Brain microvascular endothelial cell (primary cell): ENCODE measurements at places on chromosomes 13 and 19.
A peak's percentile ranks its signal among the peaks of the same experiment; 100 is the strongest.

DNA sequence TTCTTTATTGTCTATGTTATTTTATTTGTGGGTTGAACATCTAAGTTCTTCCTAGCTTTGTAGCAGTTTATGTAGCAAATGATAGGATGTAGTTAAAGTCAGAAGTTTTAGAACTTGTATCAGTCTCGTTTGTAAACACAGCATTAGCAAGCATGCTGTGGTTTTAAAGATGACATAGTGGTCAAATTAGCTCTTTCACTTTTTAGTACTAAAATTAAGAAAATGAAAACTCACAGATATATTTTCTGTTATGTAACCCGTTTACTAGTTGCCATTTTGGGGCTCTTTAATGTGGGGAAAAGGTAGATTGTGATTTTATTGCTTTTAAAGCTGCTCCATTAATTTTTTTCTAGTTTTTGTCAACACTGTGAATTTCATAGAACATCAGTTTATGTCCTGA lies 216.5 kb downstream of the PCCA start:
- DNase-seq: no peak

DNA sequence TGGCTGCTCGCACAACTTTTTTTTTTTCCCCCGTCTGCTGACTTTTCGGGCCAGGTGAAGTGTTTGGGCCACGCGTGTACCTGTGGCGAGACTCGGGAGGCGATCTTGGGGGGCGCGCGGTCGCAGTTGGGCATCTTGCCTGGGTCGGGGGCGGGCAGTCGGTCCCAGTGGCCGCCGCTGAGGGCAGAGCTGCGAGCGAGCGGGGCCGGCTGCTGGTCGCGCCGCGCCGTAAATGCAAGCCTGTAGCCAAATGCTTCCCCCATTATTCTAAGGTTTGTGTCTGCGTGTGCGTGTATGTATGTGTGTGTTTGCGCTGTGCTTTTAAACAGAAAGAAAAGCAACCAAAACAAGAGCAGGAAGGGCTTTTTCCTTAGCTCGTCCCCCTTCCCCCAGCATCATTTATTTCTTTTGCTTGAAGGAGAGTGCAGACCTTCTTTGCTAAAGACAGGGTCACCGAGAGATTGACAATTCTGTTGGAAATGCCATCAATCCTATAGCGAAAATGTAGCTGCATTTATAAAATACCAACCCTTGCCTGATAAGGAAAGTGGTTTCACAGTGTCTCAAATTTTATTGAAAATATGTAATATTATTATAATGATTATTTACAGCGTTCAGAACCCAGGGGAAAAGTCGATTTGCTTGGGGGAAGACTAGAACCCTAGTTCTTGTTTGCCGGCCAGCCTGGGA lies 143.2 kb upstream of the ZNF536 start:
- DNase-seq: no peak

GRCh38 chr19:6999933-7000332 lies 21.3 kb downstream of the MBD3L2B start:
- no peak for DNase-seq

GRCh38 chr13:48842316-48842715 lies 133.4 kb upstream of the FNDC3A start:
- no peak for DNase-seq

GRCh38 chr13:33172400-33172799 lies 113.2 kb downstream of the STARD13 start:
- DNase-seq: peak; percentile 84

DNA sequence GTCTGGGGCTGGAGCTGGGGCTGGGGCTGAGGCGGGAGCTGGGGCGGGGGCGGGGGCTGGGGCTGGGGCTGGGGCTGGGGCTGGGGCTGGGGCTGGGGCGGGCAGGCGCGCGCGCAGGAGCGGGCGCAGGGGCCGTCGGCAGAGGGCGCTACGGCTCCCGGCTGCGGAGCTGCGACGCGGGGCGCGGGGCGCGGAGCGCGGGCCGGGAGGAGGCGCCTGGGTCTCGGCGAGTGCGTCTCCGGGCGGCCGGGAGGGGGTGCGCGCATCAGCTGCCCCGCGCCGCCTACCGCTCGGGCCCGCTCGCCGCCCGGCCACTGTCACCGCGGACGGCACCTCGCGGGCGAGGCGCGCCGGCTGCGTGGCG lies 422 bp upstream of the MTUS2 start:
- DNase-seq: no peak

DNA sequence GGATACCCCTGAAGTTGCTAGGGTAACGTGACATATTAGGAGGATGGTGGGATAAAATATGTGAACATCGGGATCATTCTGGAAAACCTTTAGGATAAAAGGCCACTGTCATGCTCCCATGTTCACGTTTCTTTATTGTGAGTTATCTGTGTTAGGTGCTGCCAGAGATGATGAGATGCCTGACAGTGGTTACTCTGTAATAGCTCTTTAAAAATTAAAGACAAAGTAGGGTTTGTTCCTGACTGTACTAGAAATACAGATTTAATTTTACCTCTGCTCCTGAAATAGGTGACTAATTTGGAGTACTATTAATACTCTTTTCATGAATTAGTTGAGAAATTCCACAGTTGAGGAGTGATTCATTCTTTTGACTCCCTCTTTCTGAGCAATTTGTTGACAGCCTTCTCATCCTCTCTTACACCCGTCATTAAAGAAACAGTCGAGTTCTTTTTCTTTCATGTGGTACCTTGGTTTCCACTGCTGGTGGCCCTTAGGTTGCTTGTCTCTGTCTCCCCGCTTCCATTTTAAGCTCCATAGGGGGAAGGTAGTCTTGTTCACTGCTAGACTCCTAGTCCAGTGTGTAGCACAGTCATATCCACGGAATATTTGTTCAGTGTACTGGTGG lies 28.4 kb downstream of the SAE1 start:
- DNase-seq: peak; percentile 27

DNA sequence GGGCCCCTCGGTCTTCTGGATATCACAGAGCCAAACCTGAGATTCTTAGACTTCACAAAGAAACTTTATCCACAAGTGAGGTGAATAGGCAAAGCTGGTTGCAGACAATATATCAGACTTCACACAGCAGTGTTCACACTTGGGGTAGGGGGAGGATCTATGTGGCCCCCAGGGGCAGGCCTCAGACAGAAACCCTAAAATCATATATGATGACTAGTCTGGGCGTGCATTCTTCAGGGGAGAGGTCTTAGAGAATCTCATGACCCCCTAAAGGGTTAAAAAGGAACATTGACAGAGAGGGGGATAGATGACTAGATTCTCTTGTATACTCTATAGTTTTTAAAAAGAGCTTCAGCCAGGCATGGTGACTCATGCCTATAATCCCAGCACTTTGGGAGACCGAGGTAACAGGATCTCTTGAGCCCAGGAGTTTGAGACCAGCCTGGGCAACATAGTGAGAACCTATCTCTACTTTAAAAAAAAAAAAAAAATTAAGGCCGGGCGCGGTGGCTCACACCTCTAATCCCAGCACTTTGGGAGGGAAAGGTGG lies 2.8 kb downstream of the TYROBP start:
- DNase-seq: no peak

GRCh38 chr19:47564081-47564480 lies 8.9 kb downstream of the ZNF541 start:
- no peak for DNase-seq

DNA sequence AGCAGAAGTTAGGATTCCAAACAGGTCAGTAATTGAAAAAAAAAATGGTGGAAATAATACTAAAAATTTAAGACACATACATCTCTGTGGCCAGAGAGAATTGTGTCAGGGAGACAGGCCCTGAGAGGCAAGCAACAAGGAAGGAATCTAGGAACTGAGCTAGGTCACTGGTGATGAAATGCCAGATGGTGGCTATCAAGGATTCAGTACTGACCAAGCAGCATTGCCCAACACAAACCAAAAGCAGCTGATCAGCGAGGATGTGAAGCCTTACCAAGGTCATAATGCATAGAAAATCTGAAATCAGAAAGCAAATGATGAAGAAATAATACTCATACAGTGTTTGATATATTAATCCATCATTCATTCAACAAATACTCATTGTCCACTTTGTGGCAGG lies 905.0 kb downstream of the GPC5 start:
- DNase-seq: peak; percentile 6

- DNase-seq: no peak
Measured at GRCh38 chr19:556611-557382, 12.9 kb downstream of the GZMM start.

- DNase-seq: no peak
Measured at GRCh38 chr13:33188093-33188882, 97.3 kb downstream of the STARD13 start.

DNA sequence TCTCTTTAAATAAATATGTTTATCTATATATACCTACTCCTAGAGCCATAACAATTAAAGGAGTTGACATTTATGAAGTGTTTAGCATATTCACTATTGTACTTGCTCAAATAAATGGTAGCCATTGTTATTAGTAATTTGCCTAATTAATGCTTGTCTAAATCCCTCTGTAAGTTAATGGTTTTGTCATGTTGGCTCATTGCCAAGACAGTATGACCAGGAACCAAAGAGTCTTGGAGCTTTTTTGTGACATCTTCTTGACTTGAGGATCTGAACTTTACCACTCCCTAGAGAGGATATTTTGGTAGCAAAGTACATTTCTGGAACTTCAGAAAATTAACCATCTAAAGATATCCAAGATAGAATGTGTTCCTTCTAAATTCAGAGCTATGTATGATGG lies 15.5 kb downstream of the FRY start:
- DNase-seq: no peak

- DNase-seq: no peak
Measured at GRCh38 chr19:17873786-17874757, 2.3 kb downstream of the SLC5A5 start.

GRCh38 chr19:43704002-43704705 lies 11.7 kb upstream of the IRGC start:
- DNase-seq: no peak

GRCh38 chr13:91767651-91768050 lies 369.2 kb downstream of the GPC5 start:
- no peak for DNase-seq

GRCh38 chr19:2998642-2999041 lies 21.3 kb downstream of the TLE6 start:
- DNase-seq: no peak

DNA sequence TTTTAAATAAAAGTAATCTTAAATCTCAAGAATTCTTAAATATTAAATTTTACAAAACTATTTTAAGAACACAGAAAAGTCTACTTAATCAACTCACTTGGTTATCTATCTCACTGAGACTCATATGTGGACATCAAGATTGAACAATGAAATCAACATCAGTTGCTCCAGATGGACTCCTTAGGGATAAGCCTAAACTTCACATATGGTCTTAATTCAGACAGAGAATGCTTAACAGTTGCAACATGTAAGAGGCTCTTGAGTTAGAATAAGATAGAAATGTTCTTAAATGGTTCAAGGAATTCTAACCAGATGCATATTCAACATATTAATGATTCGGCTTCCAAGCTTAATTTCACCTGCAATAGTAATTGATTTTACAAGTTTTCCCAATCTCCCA lies 1730.9 kb downstream of the PCDH9 start:
- no peak for DNase-seq

DNA sequence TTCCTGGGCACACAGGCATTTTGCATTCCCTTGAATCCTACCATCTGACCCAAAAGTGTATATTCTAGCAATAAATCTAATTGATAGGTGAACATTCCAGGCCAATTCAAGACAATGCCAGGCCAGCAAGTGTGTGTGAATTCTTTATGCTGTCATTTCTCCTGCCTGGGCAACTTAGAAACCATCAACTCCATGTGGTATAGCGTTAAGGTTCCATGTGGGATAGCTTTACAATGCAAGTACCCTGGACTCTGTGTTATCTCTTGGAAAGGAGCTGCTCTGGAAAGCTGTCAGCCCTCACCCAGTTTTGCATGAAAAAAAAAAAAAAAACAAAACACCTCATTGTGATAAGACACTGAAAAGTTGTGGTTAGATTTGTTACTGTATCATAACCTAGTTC lies 15.6 kb upstream of the FLT1 start:
- DNase-seq: no peak

GRCh38 chr19:17491287-17491686 lies 20.2 kb upstream of the PGLS start:
- no peak for DNase-seq

GRCh38 chr13:30110301-30111070 lies 196.9 kb downstream of the KATNAL1 start:
- DNase-seq: no peak

GRCh38 chr13:23159760-23160637 lies 20.8 kb upstream of the SGCG start:
- DNase-seq: no peak

DNA sequence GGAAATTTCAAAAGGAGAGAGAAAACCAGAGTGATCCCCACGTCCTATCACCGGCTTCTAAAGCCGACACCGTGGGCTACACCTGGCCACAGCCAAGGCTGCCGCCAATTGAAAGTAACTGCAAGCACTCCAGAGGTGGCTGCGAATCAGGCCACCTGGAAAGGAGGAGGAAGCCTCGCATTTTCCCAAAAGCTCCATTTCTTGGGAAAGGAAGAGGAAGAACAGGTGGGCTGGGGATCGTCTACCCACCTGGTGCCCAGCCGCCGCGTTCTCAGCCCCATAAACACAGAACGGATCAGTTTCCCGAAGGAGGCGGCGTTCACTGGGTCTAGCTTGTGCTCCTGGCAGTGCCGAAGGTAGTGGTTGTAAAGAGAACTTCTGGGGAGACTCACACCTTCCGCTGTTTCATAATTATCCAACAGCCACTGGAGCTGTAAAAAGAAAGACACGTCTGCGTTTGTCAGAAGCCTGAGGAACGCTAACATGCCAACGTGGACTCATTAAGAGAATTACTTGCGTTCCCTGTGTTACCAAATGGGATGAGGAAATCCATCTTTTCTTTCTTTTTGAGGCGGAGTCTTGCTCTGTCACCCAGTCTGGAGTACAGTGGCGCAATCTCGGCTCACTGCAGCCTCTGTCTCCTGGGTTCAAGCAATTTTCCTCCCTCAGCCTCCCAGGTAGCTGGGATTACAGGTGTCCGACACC lies 38.1 kb upstream of the RANBP3 start:
- no peak for DNase-seq

DNA sequence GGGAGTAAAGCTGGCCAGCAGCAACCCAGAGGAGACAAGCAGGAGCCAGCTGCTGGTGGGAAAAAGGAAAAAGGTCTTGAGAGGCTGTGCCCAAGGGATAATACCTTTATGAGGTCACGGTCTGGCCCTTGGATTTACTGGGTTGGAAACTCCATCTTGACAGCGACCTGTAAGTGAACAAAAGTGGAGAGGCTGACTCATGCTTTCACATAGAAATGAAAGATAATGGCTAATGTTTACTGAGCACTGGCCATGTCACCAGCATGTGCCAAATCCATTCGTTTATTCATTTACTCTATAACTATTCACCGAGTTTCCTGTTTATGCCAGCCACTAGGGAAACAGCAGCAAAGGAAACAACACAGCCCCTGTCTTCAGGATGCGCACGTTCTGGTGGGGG lies 4.7 kb downstream of the VRK3 start:
- DNase-seq: no peak

DNA sequence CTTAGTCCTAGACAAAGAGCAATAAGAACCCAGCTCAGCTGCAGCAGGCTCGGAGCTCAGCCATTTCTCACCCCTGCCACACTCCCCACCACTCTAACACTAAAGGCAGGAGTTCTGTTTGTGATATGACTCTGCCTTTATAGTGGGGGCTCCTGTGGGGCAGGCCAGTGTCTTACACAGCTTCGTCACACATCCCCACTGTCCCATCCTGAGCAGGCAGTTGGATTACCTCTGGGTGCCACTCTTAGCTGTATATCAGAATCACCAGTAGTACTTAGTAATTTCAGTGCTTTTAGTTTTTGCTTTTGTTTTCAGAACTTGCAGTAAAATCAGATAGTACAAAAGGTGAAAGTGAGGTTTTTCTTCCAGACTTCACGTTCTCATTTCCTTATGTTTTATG lies 16.8 kb downstream of the SAMD4B start:
- DNase-seq: no peak

- no peak for DNase-seq
Measured at GRCh38 chr19:28134311-28134710, 1078.6 kb downstream of the UQCRFS1 start.
